ENCODE measurements at places on chromosomes 11 and 22. TPM values are rescaled to one million over a fixed set of nuclear protein-coding genes. Genes with fewer than 3 reads are reported as not detected.

C11orf42 gene
- total RNA-seq: not detected

DNA sequence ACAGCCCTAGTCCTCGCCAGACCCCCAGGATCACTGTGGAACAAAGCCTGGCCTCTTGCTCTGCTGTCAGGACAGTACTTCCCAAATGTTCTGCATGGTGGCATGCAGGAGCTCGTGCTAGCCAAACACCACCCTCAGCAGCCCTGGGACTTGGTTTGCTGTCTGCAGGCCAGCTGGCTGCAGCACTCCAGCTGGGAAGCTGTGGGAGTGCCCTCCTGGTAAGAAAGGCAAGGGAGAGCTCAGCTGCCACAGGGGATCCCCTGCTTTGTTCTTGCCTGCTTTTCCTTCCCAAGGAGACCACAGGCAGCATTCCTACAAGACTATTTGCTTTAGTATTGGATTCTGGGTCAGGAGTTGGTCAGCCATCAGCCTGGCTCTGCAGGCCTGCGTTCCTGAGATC, 27.9 kb downstream of the TCIRG1 start:
- no peak overlapping the region for H3K27ac ChIP-seq
- H3K4me3 ChIP-seq: no peak overlapping the region
- H3K27me3 ChIP-seq: no peaks in the 10 kb centered on the region
- H3K4me1 ChIP-seq: no peaks in the 10 kb centered on the region
- peaks cover 7% of the 10 kb centered on the region for H3K36me3 ChIP-seq
- DNase-seq: no peak

DNA sequence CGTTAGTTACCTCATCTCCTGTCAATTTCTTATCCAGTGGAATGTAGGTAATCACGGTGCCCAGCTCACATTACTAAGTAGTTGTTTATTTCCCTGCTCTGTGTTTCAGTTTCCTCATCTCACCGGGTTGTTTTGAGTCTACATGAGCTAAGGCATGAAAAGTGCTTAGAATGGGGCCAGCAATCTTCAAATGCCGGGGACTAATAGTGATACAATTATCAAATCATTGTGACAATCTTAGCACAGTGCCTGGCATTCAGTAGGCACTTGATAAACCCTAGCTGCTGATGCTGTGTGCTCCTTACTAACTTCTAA, 53.3 kb upstream of the CD5 start:
- no peaks in the 10 kb centered on the region for H3K36me3 ChIP-seq
- no peaks in the 10 kb centered on the region for H3K27me3 ChIP-seq
- H3K4me1 ChIP-seq: no peaks in the 10 kb centered on the region
- H3K4me3 ChIP-seq: no peak overlapping the region
- no peak overlapping the region for H3K27ac ChIP-seq

DNA sequence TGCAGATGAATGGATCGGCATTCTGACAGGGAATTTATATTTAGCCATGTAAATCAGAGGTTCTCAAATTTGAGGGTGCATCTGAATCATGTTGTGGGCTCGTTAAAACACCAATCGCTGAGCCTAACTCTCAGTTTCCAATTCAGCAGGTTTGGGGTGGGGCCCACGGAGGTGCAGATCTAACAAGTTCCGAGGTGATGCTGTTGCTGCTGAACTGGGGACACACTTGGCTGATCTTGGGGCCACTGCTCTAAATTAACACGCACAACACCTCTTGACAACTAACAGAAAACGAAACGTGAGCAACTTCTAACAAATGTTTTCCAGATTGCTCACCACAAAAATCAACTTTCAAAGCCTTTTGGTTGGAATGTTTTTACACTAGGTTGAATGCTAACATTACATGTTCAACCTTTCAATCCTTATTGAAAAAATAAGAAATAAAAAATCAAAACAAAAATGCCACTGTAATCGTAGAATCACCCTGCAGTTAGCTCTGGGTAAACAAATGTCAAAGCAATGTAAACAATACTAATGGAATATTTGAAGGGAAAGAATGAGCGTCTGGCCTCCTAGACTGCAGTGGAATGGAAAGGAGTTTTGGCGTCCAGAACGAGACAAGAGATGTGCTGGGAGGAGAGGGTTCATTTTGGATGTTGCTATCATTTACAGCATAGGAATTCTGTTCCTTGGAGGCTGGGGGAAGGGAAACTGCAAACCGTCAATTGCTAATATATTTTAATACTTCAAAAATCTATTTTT, 68.3 kb upstream of the SLC6A5 start:
- H3K36me3 ChIP-seq: no peaks in the 10 kb centered on the region
- H3K27ac ChIP-seq: no peak overlapping the region
- no peak for DNase-seq
- H3K27me3 ChIP-seq: no peaks in the 10 kb centered on the region

- no peaks in the 10 kb centered on the region for H3K27me3 ChIP-seq
- H3K4me3 ChIP-seq: no peak overlapping the region
- H3K27ac ChIP-seq: no peak overlapping the region
- no peaks in the 10 kb centered on the region for H3K4me1 ChIP-seq
- peak; percentile 76 for DNase-seq
Measured at GRCh38 chr11:74388678-74389327, 9.4 kb downstream of the PGM2L1 start.

Measured in kidney (tissue), 22 donors.